ENCODE measurements at places on chromosomes 4 and X.

GRCh38 chrX:70553516-70553915 lies 108.9 kb downstream of the DLG3 start:
- H3K36me3 ChIP-seq = no peaks in the 10 kb centered on the region
- DNase-seq = no peak
- H3K4me1 ChIP-seq = no peaks in the 10 kb centered on the region
- no peaks in the 10 kb centered on the region for H3K27me3 ChIP-seq
- no peak overlapping the region for H3K4me3 ChIP-seq
- no peak overlapping the region for H3K27ac ChIP-seq

DNA sequence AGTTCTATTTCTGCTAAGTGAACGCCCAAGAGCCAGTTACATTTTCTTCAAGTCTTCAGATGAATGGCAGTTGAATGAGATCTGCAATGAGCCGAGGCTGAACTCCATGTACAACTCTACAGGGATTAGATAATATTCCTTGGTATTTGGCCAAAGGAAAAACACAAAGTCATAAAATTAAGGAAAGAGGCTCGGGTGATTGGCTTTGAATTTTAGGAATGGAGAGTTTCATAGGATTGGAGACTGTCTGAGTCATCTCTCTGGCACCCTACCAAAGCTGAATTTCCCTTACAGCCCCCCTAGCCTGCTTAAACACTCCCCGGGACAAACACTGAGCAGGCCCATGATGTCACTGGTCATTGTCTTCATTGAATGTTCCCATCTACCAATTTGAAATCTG lies 188.0 kb upstream of the C1QTNF7 start:
- peaks cover 1% of the 10 kb centered on the region for H3K4me1 ChIP-seq
- no peak overlapping the region for H3K4me3 ChIP-seq
- no peaks in the 10 kb centered on the region for H3K27me3 ChIP-seq
- no peak for DNase-seq
- no peaks in the 10 kb centered on the region for H3K36me3 ChIP-seq

- H3K27me3 ChIP-seq = no peaks in the 10 kb centered on the region
- no peak overlapping the region for H3K27ac ChIP-seq
- no peaks in the 10 kb centered on the region for H3K36me3 ChIP-seq
- H3K4me3 ChIP-seq = no peak overlapping the region
- no peak for DNase-seq
Measured at GRCh38 chr4:13331827-13332226, 152.3 kb downstream of the RAB28 start.

GRCh38 chr4:189185810-189186432 lies 754.8 kb upstream of the FRG1 start:
- no peak overlapping the region for H3K4me3 ChIP-seq
- peak; percentile 82 for DNase-seq
- no peaks in the 10 kb centered on the region for H3K27me3 ChIP-seq
- peaks cover 1% of the 10 kb centered on the region for H3K4me1 ChIP-seq
- no peak overlapping the region for H3K27ac ChIP-seq
- H3K36me3 ChIP-seq = no peaks in the 10 kb centered on the region

DNA sequence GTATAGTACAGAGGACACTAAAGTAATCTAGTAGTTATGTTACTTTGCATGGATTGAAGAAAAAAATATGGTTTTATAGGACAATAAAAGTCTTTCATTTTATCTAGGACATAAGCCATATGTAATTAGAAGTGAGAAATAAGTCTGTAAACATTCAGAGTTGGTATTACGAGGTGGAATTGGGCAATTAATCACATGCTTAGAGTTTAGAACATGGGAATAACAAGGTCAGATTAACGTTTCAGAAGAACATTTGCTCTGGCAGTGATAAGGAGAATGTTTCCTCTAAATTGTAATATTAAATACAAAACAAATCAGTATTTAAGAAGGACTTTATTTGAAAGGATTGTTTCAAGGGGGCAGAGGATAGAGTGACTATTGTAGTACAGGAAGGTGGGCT lies 15.6 kb upstream of the SULT1E1 start:
- DNase-seq = no peak
- H3K4me1 ChIP-seq = no peaks in the 10 kb centered on the region
- no peaks in the 10 kb centered on the region for H3K27me3 ChIP-seq
- H3K36me3 ChIP-seq = no peaks in the 10 kb centered on the region
- H3K27ac ChIP-seq = no peak overlapping the region

- H3K27me3 ChIP-seq = no peaks in the 10 kb centered on the region
- H3K36me3 ChIP-seq = no peaks in the 10 kb centered on the region
- H3K27ac ChIP-seq = no peak overlapping the region
- H3K4me3 ChIP-seq = no peak overlapping the region
- no peak for DNase-seq
Measured at GRCh38 chr4:106629268-106629625, 260.7 kb upstream of the GIMD1 start.

DNA sequence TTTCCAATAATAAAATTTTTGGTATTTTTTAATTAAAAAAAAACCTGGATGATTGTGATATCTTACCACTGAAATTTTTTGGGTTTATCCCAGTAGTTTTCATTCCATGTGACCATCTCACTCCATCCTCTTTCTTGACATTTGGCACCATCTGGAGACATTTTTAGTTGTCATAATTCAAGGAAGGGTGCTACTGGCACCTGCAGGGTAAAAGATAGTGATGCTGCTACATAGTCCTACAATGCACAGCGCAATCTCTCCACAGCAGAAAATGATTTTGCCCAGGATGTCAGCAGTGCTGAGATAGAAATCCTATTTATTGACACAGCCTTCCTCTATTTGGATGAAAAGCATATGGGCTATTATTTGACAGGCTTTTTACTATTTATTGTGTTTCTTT lies 79.3 kb downstream of the RBPJ start:
- no peaks in the 10 kb centered on the region for H3K36me3 ChIP-seq
- H3K4me1 ChIP-seq = peaks cover 1% of the 10 kb centered on the region
- no peak for DNase-seq
- H3K27me3 ChIP-seq = no peaks in the 10 kb centered on the region
- H3K27ac ChIP-seq = no peak overlapping the region
- H3K4me3 ChIP-seq = no peak overlapping the region

- no peak for DNase-seq
- no peaks in the 10 kb centered on the region for H3K4me1 ChIP-seq
- no peak overlapping the region for H3K27ac ChIP-seq
- H3K36me3 ChIP-seq = no peaks in the 10 kb centered on the region
- no peak overlapping the region for H3K4me3 ChIP-seq
Measured at GRCh38 chr4:42519803-42520417, 122.6 kb downstream of the SHISA3 start.

- no peaks in the 10 kb centered on the region for H3K27me3 ChIP-seq
- no peak overlapping the region for H3K27ac ChIP-seq
- DNase-seq = no peak
- no peaks in the 10 kb centered on the region for H3K4me1 ChIP-seq
Measured at GRCh38 chr4:10740251-10740650, 55.7 kb upstream of the CLNK start.

GRCh38 chr4:117154251-117154650 lies 68.9 kb upstream of the TRAM1L1 start:
- no peaks in the 10 kb centered on the region for H3K27me3 ChIP-seq
- DNase-seq = no peak
- no peak overlapping the region for H3K4me3 ChIP-seq
- H3K36me3 ChIP-seq = no peaks in the 10 kb centered on the region

GRCh38 chr4:177070533-177071058 lies 239.1 kb upstream of the NEIL3 start:
- no peak overlapping the region for H3K4me3 ChIP-seq
- H3K36me3 ChIP-seq = no peaks in the 10 kb centered on the region
- H3K27me3 ChIP-seq = no peaks in the 10 kb centered on the region
- H3K4me1 ChIP-seq = no peaks in the 10 kb centered on the region
- no peak for DNase-seq

DNA sequence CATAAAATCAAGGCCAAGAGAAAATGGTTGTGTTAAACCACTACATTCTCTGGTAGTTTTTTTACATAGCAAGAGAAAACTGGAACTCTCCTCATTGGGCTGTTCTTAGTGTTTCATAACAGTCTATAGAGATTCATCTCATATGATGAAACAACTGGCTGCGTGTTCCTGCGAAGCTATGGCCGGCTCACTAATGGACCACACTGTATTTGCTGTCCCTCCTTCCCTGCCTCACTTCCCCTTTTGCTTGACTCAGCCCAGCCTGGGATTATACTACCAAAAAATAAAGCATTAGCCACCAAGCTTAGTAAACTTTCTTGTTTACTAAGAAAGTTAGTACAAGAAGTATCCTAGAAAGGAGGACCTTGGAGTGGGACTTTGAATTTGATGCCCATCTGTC lies 31.6 kb upstream of the LSM6 start:
- H3K36me3 ChIP-seq = no peaks in the 10 kb centered on the region
- no peak overlapping the region for H3K4me3 ChIP-seq
- no peak overlapping the region for H3K27ac ChIP-seq
- no peaks in the 10 kb centered on the region for H3K27me3 ChIP-seq
- H3K4me1 ChIP-seq = no peaks in the 10 kb centered on the region
- DNase-seq = no peak

DNA sequence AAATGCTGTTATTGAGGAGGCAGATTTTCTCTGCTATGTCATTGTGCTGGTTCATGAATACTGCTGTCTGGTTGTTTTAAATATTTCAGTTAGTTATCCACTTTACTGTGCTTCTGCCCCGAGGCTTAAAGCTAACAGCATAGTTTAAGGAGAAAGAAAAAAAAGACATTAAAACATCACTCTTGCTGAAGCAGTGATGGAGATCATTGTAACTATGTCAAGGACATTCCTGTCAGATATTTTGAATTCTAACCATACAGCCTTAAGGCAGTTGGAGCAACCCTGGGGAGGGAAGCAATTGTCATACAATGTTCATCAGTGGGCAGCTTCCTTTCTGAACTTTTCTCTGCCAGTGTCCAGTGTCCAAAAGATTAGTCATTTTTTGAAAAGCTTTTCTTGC lies 199.0 kb upstream of the DDX53 start:
- no peak overlapping the region for H3K27ac ChIP-seq
- H3K27me3 ChIP-seq = no peaks in the 10 kb centered on the region
- DNase-seq = no peak

DNA sequence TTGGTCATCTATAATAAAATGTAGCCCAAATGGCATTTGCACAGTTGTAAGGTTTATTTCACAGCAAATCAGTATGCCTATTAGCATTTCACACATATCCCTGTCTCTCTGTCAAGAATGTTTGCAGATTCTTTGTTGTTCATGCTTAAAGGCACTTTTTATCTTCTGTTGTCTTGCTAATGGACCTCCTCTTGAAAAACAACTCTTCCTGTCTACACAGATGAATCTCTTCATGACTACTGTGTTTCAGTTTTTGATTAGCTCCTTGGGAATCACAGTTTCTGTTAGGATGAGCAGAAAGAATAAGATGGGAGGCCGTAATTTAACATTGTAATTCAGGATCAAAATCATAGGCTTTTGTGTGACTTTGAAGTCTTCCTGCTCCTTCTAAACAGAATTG lies 35.5 kb upstream of the SLC4A4 start:
- H3K36me3 ChIP-seq = no peaks in the 10 kb centered on the region
- H3K4me3 ChIP-seq = no peak overlapping the region
- H3K27ac ChIP-seq = no peak overlapping the region
- no peaks in the 10 kb centered on the region for H3K4me1 ChIP-seq
- no peaks in the 10 kb centered on the region for H3K27me3 ChIP-seq
- DNase-seq = no peak

- H3K27me3 ChIP-seq = no peaks in the 10 kb centered on the region
- no peaks in the 10 kb centered on the region for H3K4me1 ChIP-seq
- no peak for DNase-seq
- no peak overlapping the region for H3K27ac ChIP-seq
Measured at GRCh38 chr4:169098054-169098497, 88.0 kb upstream of the CBR4 start.

GRCh38 chr4:33104273-33104672 lies 2384.1 kb downstream of the PCDH7 start:
- no peaks in the 10 kb centered on the region for H3K36me3 ChIP-seq
- H3K27ac ChIP-seq = no peak overlapping the region
- H3K4me3 ChIP-seq = no peak overlapping the region
- H3K27me3 ChIP-seq = no peaks in the 10 kb centered on the region

DNA sequence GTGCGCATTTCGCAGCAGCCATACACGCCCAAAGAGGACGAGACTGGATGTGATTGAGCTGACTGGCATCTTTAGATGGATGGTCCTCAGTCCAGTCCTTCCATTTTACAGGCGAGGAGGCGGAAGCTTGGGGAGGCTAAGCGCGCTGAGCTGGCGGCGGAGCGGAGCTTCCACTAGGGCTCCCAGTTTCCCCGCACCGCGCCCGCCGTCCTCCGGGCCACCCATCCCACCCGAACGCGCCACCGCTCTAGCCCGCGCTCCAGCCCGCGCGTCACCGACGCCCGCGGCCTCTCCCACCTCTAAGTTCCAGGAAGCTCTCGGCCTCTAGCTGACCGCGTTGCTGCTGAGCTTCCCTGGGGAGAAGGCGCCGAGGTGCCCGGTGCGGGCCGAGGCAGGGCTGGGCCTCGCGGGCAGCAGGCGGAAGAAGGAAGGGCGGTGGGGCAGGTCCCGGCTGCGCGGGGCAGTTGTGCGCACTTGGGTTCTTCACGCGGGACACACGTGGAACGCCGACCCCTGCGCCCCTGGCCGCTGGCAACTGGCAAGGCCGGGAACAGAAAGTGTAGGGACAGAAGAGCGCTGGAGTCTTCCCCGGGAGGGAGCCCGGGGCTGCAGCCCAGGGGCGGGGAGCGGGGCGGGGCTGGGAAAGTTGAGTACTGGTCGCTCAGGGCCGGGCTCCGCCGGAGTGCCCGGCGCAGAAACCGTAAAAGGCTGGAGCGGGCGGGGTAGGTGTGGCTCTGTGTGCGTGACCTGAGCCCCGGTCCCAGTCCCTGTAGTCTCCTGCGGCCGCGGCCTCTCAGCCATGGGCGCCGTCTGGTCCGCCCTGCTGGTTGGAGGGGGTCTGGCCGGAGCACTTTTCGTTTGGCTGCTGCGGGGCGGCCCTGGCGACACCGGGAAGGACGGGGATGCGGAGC lies at the start of gene STBD1:
STBD1 (plus strand) TSS at position 763 of the 911 bp plus-strand sequence; CDS start at position 800, 37 bp downstream.
- H3K36me3 ChIP-seq = 0 out of 2 replicates have a peak, but pooled peaks cover 5% of the 10 kb centered on the region
- no peak within 1 kb of the TSS for H3K27ac ChIP-seq
- peak; percentile 31 for DNase-seq
- H3K4me3 ChIP-seq = peak within 1 kb of the TSS; percentile 79

DNA sequence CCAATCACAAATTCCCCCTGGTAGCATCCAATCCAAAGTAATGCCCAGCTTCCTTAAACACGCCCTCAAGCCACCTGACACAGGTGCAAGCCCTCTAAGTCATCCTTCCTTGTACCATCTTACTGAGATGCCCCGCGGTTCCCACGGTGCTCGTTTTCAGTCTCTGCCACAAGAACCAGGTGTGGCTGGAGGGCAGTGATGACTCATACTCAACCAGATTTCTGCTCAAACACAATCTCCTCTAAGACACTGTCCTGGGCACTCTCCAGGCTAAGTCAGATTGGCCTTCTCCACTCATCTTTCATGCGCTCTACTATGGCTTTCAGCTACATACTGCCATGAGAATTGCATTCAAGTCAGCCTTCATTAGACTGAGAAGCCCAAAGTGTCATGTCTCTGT lies 3.5 kb downstream of the SH3KBP1 start:
- H3K4me1 ChIP-seq = no peaks in the 10 kb centered on the region
- H3K27me3 ChIP-seq = no peaks in the 10 kb centered on the region
- H3K27ac ChIP-seq = no peak overlapping the region
- DNase-seq = no peak
- no peak overlapping the region for H3K4me3 ChIP-seq
- no peaks in the 10 kb centered on the region for H3K36me3 ChIP-seq

- no peak overlapping the region for H3K4me3 ChIP-seq
- no peak for DNase-seq
- no peaks in the 10 kb centered on the region for H3K36me3 ChIP-seq
Measured at GRCh38 chrX:132631579-132632232, 142.9 kb upstream of the MBNL3 start.

- H3K4me1 ChIP-seq = peaks cover 3% of the 10 kb centered on the region
- no peak for DNase-seq
- no peaks in the 10 kb centered on the region for H3K27me3 ChIP-seq
- H3K36me3 ChIP-seq = no peaks in the 10 kb centered on the region
- H3K27ac ChIP-seq = no peak overlapping the region
Measured at GRCh38 chr4:26204249-26204825, 116.5 kb upstream of the RBPJ start.
